CD4-positive, alpha-beta T cell (primary cell): ENCODE measurements at places on chromosomes 3 and 15. TPM values are rescaled to one million over a fixed set of nuclear protein-coding genes. Genes with fewer than 3 reads are reported as not detected.
A peak's percentile ranks its signal among the peaks of the same experiment; 100 is the strongest.

GRCh38 chr3:182735672-182736071, 57.6 kb upstream of the ATP11B start:
- no peak for DNase-seq

- DNase-seq: no peak
Observed at GRCh38 chr15:65535192-65535591, 4.9 kb downstream of the HACD3 start.

The KNG1 gene
- not detected for total RNA-seq

The NEK10 gene
- 0.77 TPM for total RNA-seq

GRCh38 chr3:2485027-2485375, 386.3 kb downstream of the CNTN4 start:
- peak; percentile 7 for DNase-seq

- DNase-seq: no peak
Observed at GRCh38 chr3:135440746-135441145, 524.8 kb upstream of the PPP2R3A start.

The TFRC gene
- 159 TPM for total RNA-seq

GRCh38 chr3:190444576-190445145, 5.0 kb downstream of the TMEM207 start:
- DNase-seq: no peak

The TBC1D2B gene
- total RNA-seq: 97.6 TPM

GRCh38 chr15:73082812-73083211, 30.5 kb downstream of the NEO1 start:
- no peak for DNase-seq

- no peak for DNase-seq
Observed at GRCh38 chr3:12954891-12955650, 113.7 kb upstream of the RPL32 start.

DNA sequence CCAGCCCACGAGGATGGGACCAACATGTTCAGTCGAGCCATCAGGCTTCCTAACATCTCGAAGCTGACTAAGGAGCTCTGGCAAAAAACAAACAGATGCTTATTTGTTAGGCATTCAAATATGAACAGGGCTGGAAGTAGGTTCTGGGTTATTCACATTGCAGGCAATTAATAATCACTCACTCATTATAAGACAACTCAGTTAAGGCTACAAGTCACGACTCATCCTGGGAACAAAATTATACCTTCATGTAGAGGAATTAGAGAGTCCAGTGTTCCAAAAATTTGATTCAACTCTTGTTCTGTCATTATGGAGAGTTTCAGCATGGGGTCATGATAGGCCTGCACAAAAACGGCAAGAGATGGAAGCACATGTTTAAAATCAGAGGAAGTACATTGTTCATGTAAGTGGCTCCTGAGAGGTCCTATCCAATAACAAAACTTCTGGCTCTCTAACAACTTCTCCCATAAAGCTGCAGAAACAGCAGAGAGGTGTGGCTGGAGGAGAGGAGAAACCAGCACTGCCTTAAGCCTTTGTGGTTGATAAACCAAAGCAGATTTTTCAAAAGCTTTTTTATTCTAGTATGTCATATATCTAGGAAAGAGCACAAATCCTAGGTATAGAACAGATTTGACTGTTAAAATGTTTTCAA, 50.6 kb downstream of the ARHGEF3 start:
- no peak for DNase-seq

The GATA2 gene
- 0.16 TPM for total RNA-seq

DNA sequence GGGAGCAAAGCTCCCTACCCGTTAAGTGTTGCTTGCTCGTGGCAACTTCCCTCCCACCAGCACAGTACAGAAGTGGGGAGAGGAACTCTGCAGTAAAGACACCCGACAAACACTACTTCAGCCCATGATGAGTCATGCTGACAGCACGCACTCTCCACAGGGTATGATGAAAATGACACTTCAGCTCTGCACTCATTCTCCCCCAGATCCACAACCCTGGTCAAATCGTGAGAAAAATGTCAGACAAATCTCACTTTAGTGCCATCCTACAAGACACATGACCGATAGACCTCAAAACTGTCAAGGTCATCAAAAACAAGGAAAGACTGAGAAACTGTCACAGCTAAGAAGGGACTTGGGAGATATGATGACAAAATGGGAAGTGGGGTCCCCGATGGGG, 278.9 kb downstream of the OCA2 start:
- no peak for DNase-seq

DNA sequence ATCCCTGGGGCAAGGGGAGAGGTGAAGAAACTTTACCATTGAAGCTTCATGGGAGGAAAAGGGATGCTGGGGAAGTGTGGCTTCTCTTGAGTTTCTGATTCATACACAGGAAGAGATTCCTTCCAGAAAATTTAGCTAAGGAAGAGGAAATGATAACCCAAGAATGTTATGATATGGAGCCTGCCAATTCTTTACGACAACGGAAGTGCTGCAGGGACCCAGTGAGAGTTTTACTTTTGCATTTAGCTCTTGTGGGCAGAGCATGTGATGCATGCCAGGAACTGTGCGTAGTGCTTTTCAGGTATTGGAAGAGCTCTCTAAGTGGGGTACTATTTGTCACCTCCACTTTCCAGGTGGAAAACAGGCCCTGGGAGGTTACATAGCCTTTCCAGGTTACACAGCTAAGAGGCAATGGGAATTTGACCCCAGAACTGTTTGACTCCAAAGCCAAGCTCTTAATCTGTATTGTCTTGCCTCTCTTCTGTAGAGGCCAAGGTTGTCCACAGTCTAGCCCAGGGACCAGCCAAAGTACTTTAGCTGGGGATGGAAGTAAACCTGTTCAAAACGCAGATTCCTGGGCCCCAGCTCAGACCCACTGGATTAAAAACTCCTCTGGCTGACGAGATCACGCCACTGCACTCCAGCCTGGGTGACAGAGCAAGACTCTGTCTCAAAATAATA, 23.0 kb downstream of the CMTM7 start:
- DNase-seq: no peak

DNA sequence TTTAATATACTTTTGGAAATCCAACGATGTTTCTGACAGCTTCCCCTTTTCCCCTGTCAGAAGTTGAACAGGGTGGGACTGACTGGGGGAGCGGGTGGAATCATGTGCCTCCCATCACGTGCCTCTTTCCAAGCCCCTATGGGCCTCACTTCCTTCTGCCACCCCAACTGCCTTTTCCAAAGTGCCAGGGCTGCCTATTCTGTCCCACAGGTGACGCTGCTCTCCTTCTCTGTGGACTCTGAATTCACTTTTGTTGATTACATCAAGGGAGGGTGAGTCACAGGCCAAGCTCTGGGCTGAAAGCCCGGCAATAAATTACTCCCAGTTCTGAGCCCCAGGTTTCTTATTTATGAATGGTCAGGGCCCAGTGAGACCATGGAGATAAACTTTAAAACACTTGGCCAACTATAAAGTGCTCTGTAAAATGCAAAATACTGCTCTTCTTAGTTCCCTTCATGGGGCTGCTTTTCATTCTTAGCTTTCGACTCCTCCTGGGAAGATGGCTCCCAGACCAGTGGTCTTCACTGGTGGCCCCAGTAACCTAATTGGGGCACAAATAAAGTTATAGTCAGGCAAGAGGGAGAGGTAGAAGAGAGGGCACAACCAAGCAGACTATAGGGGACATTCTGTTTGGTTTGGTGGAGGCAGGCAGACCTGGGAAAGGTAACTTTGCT, 12.3 kb downstream of the CPNE9 start:
- peak; percentile 65 for DNase-seq

- no peak for DNase-seq
Observed at GRCh38 chr15:24054547-24055245, 367.6 kb upstream of the NDN start.

GRCh38 chr3:71264840-71265239, 318.7 kb downstream of the FOXP1 start:
- DNase-seq: no peak

DNA sequence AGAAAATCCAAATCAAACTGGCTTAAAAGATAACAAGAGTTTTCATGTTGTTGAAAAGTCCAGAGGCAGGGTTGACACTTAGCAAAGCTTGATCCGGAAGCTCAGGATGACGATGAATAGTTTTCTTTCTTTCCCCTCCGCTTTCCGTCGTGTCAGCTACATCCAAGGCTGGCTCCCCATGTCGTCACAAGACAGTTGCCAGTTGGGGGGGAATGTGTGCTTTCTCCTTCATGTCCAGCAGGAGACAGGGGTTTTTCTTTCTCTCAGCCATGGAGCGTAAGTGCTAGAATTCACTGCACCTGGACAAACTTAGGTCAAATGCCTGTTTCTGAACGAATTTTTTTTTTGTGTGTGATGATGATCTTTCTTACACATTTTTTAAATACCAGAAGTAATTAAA, 273.8 kb upstream of the RGMA start:
- DNase-seq: no peak

The DENND6A gene
- 74.4 TPM for total RNA-seq

DNA sequence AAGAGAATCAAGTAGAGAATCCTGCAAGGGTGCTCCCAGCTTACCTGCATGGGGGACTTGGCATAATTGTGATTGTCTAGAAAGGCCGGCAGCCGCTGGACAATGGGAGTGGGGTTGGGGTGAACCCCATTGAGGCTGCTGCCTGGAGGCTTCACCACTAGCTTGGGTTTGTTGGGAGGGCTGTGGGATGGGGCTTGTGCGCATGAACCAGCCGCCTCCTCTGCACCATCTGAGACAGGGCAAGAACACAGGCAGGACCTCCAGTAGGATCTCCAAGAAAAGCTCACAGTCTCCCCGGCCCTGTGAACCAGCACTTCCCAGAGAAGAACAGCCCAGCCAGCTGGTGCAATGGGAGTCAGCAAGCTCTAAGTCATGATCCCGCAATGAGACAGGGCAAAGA, 39.8 kb downstream of the SEMA3G start:
- no peak for DNase-seq

- no peak for DNase-seq
Observed at GRCh38 chr3:124951511-124952281, 17.1 kb upstream of the MUC13 start.

The TFDP2 gene
- total RNA-seq: 33.1 TPM

DNA sequence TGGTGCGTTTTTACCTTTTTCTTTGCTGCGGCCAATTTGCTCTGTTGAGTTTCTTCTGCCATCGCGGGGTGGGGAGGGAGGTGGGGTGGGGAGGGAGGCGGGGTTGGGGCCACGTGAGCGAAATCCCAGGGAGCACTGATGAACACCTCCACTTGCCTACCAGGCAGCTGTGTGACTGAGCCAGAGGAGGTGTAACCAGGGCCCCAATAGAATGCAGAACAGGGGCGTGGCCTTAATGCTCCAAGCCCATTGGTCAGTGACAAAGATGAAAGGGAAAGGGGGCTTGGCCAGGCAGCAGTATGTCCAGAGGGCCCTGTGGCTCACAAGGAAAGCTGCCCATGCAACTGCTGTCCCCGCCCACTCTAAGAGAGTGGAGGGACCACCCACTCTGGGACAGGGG, 21.4 kb upstream of the OR4F6 start:
- no peak for DNase-seq

The HGD gene
- 2.9 TPM for total RNA-seq

- no peak for DNase-seq
Observed at GRCh38 chr3:99873269-99874102, 55.8 kb downstream of the CMSS1 start.

- no peak for DNase-seq
Observed at GRCh38 chr3:181252631-181253030, 263.1 kb upstream of the DNAJC19 start.

- no peak for DNase-seq
Observed at GRCh38 chr3:133477487-133477886, 77.6 kb downstream of the BFSP2 start.

DNA sequence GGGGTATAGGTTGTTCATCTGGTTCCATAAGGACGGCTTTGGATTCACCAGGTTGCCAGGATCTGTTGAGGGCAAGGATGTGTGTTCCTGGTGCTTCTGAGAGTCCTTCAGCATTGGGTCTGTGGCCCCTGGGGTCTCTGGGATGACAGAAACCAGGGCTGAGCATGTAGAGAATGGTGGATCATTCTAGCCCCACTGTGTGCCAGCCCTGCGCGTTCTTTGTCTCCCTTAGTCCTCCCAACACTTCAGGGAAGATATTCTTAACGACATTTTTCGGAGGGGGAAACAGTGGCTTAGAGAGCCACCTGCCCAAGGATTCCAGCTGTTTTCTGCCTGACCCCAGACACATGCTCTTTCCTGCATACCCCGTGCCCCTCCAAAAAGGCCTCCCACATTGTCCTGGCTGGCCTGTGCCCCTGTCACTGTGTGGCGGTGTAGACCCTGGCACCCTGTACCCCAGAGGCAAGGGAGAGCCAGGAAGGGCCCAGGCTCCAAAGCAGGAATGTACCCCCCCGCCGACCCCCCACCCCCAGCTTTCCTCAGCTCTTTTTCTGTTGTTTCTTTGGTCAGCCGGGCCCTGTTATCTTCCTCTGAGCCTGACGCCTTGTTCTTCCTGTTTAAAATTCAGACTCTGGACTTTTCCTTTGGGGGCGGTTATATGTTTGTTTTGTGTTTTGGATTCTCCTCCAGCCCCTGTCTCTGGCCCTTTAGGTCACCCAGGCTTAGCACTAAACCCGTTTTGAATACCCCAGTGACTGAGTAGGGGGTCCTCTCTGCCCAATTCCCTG, 57.8 kb upstream of the SMAD6 start:
- DNase-seq: no peak

GRCh38 chr15:91283155-91283554, 183.1 kb downstream of the SV2B start:
- no peak for DNase-seq

GRCh38 chr3:112884678-112885290, 38.1 kb upstream of the CD200R1L start:
- DNase-seq: no peak

The HDAC11 gene
- total RNA-seq: 4.5 TPM

- DNase-seq: no peak
Observed at GRCh38 chr3:126267169-126267975, 87.0 kb upstream of the ALDH1L1 start.

- DNase-seq: no peak
Observed at GRCh38 chr3:14471690-14472089, 68.5 kb downstream of the GRIP2 start.

The PAQR9 gene
- not detected for total RNA-seq

DNA sequence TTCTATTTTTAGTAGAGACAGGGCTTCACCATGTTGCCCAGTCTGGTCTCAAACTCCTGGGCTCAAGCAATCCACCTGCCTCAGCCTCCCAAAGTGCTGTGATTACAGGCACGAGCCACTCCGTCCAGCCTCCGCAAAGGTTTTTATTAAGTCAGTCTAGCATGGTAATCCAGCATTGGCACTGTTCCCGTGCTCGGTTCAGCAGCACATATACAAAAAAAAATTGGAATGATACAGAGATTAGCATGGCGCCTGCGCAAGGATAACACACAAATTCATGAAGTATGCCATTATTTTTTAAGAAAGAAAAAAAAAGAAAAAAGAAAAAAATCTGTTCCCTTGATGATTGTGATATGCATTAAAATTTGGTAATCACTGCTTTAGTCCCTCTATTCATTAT, 8.5 kb downstream of the CKMT1A start:
- no peak for DNase-seq

The TNFSF10 gene
- total RNA-seq: 9.2 TPM
